ENCODE measurements at places on chromosomes 6 and 20. TPM values are rescaled to one million over a fixed set of nuclear protein-coding genes. Genes with fewer than 3 reads are reported as not detected.

Gene PHACTR1
- not detected for total RNA-seq

Gene EMILIN3
- total RNA-seq = 0.40 TPM

Gene SAPCD1
- total RNA-seq = 3.0 TPM

Gene SRPK1
- 28.5 TPM for total RNA-seq

Gene SGK1
- 133 TPM for total RNA-seq

Gene CLPSL2
- total RNA-seq = 0.99 TPM

Gene ISM1
- 0.24 TPM for total RNA-seq

Gene SMLR1
- not detected for total RNA-seq

Gene SUN5
- not detected for total RNA-seq

Gene CEP85L
- 1.4 TPM for total RNA-seq

Gene CCM2L
- total RNA-seq = 0.68 TPM

Gene NHLRC1
- total RNA-seq = 1.3 TPM

Gene CLIC5
- not detected for total RNA-seq

Measured in A549 treated with Hydrocortisone at 1 μM for 4 hours (cell line).